Mesothelial cell of epicardium (in vitro differentiated cells): ENCODE measurements at places on chromosomes 12 and 14. TPM values are rescaled to one million over a fixed set of nuclear protein-coding genes. Genes with fewer than 3 reads are reported as not detected.

Gene PPP4R4
- total RNA-seq: 0.29 to 0.64 TPM (median 0.54 TPM) in 3 replicates

Gene RFLNA
- total RNA-seq: 36.9 to 41.0 TPM (median 37.9 TPM) in 3 replicates

Gene TEAD4
- total RNA-seq: 32.0 to 39.0 TPM (median 32.3 TPM) in 3 replicates

Gene CNTN1
- total RNA-seq: 17.8 to 22.4 TPM (median 20.7 TPM) in 3 replicates

Gene LTBP2
- total RNA-seq: 2.9 to 3.4 TPM (median 3.4 TPM) in 3 replicates

Gene CCDC175
- total RNA-seq: 0.16 TPM in 1 of 3 replicates, not detected in the others

Gene OR10G2
- not detected in 3 replicates for total RNA-seq

Gene KLRB1
- not detected in 3 replicates for total RNA-seq

Gene VPS33A
- 24.9 to 28.4 TPM (median 27.2 TPM) in 3 replicates for total RNA-seq

Gene TMEM229B
- total RNA-seq: 0.41 to 0.83 TPM (median 0.66 TPM) in 3 replicates
